ENCODE measurements at places on chromosomes 4 and X.

DNA sequence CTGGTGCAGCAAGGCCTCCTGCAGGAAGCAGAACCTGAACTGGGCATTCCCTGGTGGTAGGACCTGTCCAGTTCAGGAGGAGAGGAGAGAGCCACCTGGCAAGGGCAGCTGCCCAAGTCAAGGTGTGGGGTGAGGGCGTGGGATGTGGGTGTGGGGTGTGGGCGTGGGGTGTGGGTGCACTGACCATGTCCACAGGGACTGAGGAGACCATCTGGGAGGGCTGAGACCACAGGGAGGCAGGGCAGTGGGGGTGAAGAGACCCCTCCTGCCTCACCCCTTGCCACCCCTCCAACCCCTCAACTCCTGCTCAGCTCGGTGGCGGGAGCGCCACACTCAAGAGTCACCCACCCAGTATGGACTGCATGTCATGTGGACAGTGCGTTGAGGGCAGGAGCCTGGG lies 117.9 kb downstream of the CPZ start:
- DNase-seq, result peak; percentile 9

DNA sequence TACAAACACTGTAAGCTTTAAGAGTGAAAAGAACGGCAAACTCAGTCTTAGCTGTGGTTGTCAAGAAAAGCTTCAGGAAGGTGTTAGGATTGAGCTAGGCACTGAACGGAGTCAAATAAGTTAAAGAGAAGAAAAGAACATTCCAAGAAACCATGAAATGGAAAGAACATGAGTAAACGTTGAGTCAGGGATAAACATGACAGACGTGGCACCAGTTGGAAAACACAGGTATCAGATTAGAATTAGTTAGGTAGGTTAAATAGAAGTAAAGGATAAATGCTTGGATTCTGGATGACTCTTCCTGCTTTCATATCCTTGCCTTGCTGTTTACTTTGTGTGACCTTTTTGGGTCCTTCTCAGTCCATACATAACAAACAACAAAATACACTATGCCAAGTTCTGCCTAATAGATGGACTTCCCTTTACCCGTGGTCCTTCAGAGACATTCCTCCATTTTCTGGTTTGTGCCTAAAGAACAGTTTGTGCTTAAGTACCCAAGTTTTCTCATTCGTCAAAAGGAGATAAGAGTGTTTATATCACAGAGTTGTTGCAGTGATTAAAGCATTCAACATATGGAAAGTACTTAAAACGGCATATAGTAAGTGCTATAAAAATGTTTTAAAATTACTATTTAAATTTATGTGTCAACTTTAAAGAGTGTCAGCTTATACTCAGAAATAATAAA lies 446.9 kb downstream of the TMA16 start:
- DNase-seq, result no peak

DNA sequence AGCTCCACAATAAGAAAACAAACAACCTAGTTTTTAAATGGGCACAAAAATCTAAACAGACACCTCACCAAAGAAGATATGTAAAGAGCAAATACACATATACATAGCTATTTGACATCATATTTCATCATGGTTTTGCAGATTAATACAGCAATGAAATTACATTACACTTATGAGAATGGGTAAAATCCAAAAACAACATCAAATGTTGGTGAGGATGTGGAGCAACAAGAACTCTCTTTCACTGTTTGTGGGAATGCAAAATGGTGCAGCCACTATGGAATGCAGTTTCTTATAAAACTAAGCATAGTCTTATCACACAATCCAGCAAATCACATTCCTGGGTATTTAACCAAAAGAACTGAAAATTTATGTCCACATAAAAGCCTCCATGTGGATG lies 25.0 kb downstream of the TLR6 start:
- no peak for DNase-seq

GRCh38 chrX:135944486-135944885 lies 29.3 kb downstream of the MMGT1 start:
- DNase-seq, result no peak

- DNase-seq, result no peak
Measured at GRCh38 chrX:68950937-68951336, 122.1 kb downstream of the EFNB1 start.

DNA sequence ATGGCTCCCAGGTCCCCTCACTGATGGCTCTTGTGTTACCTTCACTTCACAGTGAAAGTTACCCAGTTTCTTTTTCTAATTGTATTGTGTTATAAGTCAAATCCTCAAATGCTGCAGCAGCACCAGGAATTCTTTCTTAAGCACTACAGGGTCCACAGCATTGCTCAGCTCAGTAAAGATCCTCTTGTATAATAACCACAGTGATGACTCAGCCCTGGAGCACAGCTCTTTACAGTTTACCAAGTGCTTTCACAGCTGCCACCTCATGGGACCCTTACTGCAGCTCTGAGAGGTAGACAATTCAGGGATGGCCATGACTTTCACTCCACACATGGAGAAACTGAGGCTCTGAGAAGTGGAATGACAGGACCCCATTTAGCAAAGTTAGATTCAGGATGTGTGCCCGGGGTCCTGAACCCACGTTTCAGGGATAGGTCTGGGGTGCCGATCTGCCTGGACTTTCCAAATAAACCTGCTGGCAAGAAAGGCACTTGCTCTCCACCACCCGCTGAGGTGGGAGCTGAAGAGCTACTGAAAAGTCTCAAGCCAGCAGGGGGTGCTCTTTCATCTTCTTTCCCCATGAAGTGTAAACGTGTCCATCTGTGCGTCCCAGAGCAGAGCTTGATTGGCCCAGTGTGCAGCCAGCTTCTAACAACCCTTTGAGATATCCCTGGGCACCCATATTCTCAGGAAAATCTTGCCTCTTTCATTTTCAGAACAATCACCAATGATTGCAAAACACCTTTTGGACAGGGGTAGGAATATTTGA lies 35.7 kb upstream of the GABRQ start:
- DNase-seq, result peak; percentile 6

DNA sequence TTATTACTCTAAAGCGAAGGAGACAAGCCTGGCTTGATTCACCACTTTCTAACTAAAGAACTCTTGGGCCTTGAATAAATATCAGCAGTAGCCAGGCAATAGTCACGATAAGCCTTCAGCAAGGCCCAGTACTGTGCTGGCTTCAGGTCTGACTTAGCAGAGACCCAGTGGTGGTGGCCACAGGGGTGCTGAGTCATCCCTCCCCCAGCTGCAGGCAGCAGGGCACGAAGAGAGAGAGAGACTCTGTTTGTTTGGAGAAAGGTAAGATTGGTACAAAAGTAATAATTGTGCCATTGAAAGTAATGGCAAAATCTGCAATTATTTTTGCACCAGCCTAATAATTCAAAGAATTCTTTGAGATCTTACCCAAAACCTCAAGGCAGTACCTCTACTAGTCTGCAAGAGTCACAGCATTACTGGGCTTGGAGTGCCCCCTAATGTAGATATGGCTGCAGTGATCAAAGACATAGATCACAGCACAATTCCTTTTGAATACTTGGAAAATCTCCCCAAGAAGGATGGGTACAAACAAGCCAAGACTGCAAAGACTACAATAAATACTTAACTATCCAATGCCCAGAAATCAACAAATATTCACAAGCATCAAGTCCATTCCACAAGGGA lies 159.5 kb upstream of the USP38 start:
- DNase-seq, result no peak

GRCh38 chr4:26407476-26407875 lies 82.8 kb downstream of the CCKAR start:
- DNase-seq, result no peak

- DNase-seq, result no peak
Measured at GRCh38 chr4:16676230-16676770, 222.1 kb downstream of the LDB2 start.

DNA sequence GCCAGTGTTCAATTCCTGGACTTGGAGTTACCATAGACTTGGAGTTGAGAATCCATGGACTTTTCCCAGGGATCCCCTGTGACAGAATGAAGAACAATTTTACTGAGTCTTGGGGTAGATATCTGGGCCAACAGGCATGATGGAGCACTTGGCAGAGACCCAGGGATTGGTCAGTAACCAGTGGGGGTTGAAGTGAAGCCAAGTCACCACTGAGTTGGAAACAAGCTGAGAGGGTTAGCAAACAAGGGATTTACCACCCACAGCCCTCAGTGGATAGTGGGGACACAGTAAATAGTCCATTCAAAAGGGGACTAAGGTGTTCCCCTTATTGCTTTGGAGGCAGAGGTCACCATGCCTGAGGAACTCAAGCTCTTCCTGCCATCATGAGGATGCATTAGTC lies 281.7 kb downstream of the PPP1R2C start:
- no peak for DNase-seq

GRCh38 chr4:120281581-120281980 lies 214.9 kb upstream of the MAD2L1 start:
- no peak for DNase-seq

GRCh38 chr4:118772081-118772766 lies 63.7 kb downstream of the SEC24D start:
- DNase-seq, result no peak

GRCh38 chr4:123706973-123707372 lies 310.4 kb downstream of the SPRY1 start:
- no peak for DNase-seq

DNA sequence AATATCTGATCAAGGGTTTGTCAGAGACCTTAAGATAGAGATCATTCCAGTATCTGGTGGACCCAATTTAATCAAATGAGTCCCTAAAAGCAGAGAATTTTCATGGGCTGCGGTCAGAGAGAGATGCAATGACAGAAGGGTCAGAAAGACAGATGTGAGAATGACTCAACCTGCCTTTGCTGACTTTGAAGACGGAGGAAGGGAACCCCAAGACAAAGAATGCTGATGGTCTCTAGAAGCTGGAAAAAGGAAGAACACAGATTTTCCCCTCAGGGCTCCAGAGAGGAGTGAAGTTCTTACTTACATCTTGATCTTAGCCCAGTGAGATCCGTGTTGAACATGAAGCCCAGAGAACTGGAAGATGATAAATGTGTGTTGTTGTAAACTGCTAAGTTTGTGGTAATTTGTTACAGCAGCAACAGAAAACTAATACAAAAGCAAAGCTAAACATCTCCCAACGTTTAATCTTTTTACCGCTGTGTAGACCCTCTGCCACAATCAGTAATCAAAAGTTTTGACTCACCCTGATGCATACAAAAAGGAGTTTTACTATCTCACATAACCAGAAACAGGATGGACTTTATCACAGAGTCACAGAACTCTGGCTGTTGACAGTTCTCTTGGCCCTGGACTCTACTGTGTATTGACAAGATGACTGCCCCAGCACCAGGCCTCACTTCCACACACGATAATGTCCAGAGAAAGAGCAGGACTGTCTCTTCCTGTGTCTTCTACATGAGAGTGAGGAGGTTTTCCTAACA lies 70.2 kb upstream of the MAGEB2 start:
- DNase-seq, result no peak

All from SK-N-SH (cell line).